ENCODE measurements at places on chromosomes 16 and 17. TPM values are rescaled to one million over a fixed set of nuclear protein-coding genes. Genes with fewer than 3 reads are reported as not detected.

Gene NT5M
- total RNA-seq, result 0.53 TPM

Gene SPNS3
- total RNA-seq, result not detected

Gene TBC1D16
- 28.0 TPM for total RNA-seq

Gene TBC1D3I
- not detected for total RNA-seq

Gene RHBDL1
- 3.4 TPM for total RNA-seq

Gene CHST4
- total RNA-seq, result not detected

Gene KRT27
- total RNA-seq, result 69.8 TPM

Gene PRR35
- total RNA-seq, result not detected

Gene ATP1B2
- total RNA-seq, result not detected

Gene NUPR1
- total RNA-seq, result 52.4 TPM

Gene AHSP
- not detected for total RNA-seq

Gene NACA2
- not detected for total RNA-seq

Gene SDK2
- 1.5 TPM for total RNA-seq

Gene CCDC102A
- 17.4 TPM for total RNA-seq

Gene MYO15A
- 0.47 TPM for total RNA-seq

Gene PIMREG
- total RNA-seq, result 0.83 TPM

Gene SPATA32
- total RNA-seq, result not detected

Gene CFAP97D1
- not detected for total RNA-seq

Gene PRR29
- not detected for total RNA-seq

Gene TRIM47
- total RNA-seq, result 62.5 TPM

Gene KRT26
- total RNA-seq, result not detected

Gene TNFRSF17
- not detected for total RNA-seq

Gene CACNG5
- not detected for total RNA-seq

Gene GPR179
- not detected for total RNA-seq

Gene ABCA6
- total RNA-seq, result 17.0 TPM

Gene TMEM106A
- total RNA-seq, result 0.57 TPM

Gene DHX58
- total RNA-seq, result 16.5 TPM

Gene CASKIN1
- total RNA-seq, result 1.4 TPM

Gene EEF2KMT
- 8.6 TPM for total RNA-seq

Gene CDH13
- total RNA-seq, result 246 TPM

Gene ZNF385C
- 0.29 TPM for total RNA-seq

Gene ADGRG3
- total RNA-seq, result 0.25 TPM

Gene MAPT
- 4.1 TPM for total RNA-seq

Gene ZACN
- total RNA-seq, result not detected

Gene CCL7
- total RNA-seq, result not detected

Gene RAMP2
- 34.2 TPM for total RNA-seq

Gene IL17C
- total RNA-seq, result not detected

Gene C16orf46
- total RNA-seq, result 0.63 TPM

Gene HOXB13
- total RNA-seq, result 0.08 TPM

Gene ABCA8
- total RNA-seq, result 13.7 TPM

Gene CLDN6
- total RNA-seq, result not detected

Gene SDR42E2
- not detected for total RNA-seq

Gene CLEC19A
- not detected for total RNA-seq

Gene SLC6A4
- 0.25 TPM for total RNA-seq

Gene EFNB3
- total RNA-seq, result 8.5 TPM

Gene NEUROD2
- total RNA-seq, result not detected

Gene TSPOAP1
- 8.2 TPM for total RNA-seq

Gene FLOT2
- total RNA-seq, result 38.7 TPM

Gene CACNG1
- not detected for total RNA-seq

Gene KRT25
- not detected for total RNA-seq

Gene KRT39
- 0.51 TPM for total RNA-seq

Gene OSGIN1
- total RNA-seq, result 3.2 TPM

Gene MPHOSPH6
- total RNA-seq, result 28.1 TPM

Gene ZG16
- not detected for total RNA-seq
